ENCODE measurements at places on chromosomes 1 and 21.

GRCh38 chr1:11335417-11336056, 62.5 kb downstream of the UBIAD1 start:
- DNase-seq: no peak

- DNase-seq: no peak
These were observed 79.3 kb downstream of the ST6GALNAC3 start for GRCh38 chr1:76153841-76154205.

- no peak for DNase-seq
These were observed 213.1 kb downstream of the PCP4 start for GRCh38 chr21:40080385-40080784.

- DNase-seq: no peak
These were observed 16.6 kb downstream of the NFIA start for GRCh38 chr1:61098906-61099437.

GRCh38 chr1:85289848-85290335, 13.5 kb upstream of the BCL10 start:
- no peak for DNase-seq

- DNase-seq: no peak
These were observed 41.5 kb downstream of the SLC66A1 start for GRCh38 chr1:19353596-19353995.

GRCh38 chr1:29523576-29523975, 287.3 kb downstream of the PTPRU start:
- DNase-seq: no peak

- no peak for DNase-seq
These were observed at the start of gene TFF3 for GRCh38 chr21:42315296-42315891. TSS of gene TFF3 (minus strand) at chr21:42315409. CDS start at chr21:42315374, 35 bp downstream.

- DNase-seq: no peak
These were observed 153.3 kb downstream of the PTPRU start for GRCh38 chr1:29389533-29390041.

- DNase-seq: no peak
These were observed 51.6 kb downstream of the RNF187 start for GRCh38 chr1:228538831-228539230.

DNA sequence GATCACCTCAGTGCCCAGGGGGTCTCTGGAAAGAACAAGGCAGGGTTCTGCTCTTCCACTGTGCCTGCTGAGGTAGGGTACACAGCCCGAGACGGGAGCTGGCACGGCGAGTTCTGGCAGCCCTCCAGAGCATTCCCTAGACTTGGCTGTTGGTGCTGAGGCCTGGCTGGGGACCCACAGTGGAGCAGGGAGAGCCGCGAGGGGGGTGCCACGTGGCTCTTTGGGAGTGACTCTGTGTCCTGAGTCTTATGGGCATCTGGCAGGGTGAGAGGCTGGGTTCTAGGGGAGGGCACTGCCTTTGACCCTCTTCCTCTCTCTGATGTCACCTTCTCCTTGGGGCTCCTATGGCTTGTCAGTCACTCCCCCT, 336.4 kb downstream of the CAMTA1 start:
- no peak for DNase-seq

- DNase-seq: no peak
These were observed 163.2 kb upstream of the HMCN1 start for GRCh38 chr1:185570962-185571361.

DNA sequence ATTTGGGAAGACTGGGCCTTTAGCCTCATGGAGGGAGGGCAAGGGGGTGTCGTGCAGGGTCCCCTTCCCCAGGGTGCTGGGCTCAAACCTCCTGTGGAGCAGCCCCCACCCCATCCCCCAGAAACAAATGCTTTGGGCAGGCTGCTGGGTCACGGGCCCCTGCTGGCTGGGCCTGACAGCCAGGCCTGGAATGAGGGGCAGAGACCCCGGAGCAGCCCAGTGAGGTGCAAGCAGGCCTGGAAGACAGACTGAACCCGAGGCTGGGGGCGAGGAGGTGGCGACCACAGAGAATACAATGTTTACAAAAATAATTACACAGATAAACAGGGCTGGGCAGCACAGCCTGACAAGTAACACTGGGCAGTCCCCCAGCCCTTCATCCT, 5.3 kb downstream of the CCDC24 start:
- DNase-seq: no peak

DNA sequence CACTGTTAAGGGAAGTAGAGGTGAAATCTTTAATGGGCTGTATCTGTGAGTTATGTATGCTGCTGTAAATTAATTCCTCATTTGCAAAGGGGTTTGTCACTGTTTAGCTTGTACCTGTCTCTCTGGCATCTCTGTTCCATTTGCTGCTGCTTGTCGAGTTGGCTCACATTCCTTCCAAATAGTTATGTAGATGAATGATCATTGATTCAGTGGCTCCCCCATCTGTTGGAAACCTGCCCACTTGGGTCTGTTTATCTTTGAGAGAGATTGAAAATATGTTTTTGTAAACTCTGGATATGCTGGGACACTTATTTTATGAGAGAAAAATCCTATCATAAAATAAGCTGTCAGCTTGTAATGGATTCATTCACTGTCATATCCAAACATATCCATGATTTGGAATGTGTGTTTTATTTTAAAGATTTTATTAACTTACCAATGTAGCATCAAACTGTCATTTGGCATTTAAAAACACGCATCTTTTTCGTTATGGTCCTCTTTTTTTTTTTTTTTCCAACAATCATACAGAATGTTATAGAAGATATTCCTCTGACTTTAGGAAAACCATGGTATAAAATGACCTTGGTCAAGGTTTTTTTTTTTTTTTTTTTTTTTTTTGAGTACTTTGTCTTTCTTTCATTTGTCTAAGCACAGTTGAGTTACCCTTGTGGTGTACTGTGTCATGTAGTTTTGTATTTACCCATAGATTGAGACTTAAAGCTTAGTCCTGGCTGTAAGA, 3.5 kb downstream of the RYR2 start:
- no peak for DNase-seq

Measured in activated naive CD4-positive, alpha-beta T cell treated with anti-CD3 and anti-CD28 coated beads, Interleukin-2, amount 10 ng/mL, durations not matched to agents 7 days and 5 days (primary cell).